ENCODE measurements at places on chromosomes 6 and 20. TPM values are rescaled to one million over a fixed set of nuclear protein-coding genes. Genes with fewer than 3 reads are reported as not detected.
A peak's percentile ranks its signal among the peaks of the same experiment; 100 is the strongest.

KCNQ2 gene
- not detected for total RNA-seq

GRM1 gene
- total RNA-seq = 0.10 TPM

MDFI gene
- 25.9 TPM for total RNA-seq

CRISP3 gene
- total RNA-seq = not detected

TRAPPC3L gene
- total RNA-seq = 0.13 TPM

DNA sequence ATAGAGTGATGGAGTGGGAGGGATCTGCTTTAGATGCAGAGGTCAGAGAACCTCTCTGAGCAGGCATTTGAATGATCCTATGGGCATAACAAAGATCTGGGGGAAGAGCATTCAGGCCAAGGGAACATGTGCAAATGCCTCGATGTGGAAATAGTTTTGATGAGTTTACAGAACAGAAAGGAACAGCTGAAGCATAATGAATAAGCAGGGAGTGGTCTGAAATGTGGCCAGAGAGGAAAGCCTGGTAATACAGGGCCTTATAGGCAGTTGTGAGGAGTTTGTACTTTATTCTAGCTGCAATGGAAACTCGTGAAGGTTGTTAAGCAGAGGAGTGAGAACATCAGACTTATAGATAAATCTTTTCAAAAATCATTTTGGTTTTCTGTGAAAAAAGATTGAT lies 33.0 kb upstream of the ME1 start:
- no peak overlapping the region for H3K4me3 ChIP-seq
- no peaks in the 10 kb centered on the region for H3K36me3 ChIP-seq

DNA sequence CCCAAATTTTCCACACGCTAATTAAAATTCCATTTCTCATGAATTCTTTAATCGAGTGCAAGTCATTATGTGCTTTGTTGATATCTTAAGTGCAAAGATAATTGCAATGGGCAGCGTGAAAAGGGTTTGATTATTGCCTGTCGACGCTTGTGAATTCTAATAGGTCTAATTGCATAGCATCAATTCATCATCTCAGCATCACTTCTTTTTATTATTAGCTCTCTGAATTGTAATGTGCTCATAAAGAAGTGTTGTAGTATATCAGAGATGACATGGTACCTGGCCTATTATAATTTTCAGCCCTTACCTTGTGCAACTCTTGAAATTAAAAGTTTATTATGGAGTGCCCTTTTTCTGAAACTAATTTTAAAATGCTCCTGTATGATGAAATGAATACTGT lies 866.8 kb upstream of the FLRT3 start:
- no peak for DNase-seq
- H3K27me3 ChIP-seq = no peaks in the 10 kb centered on the region
- no peak overlapping the region for H3K27ac ChIP-seq

- H3K27me3 ChIP-seq = no peaks in the 10 kb centered on the region
- H3K4me1 ChIP-seq = no peaks in the 10 kb centered on the region
- peak; percentile 85 for DNase-seq
Measured at GRCh38 chr6:358432-358831, 33.1 kb upstream of the IRF4 start.

- no peak for DNase-seq
- no peaks in the 10 kb centered on the region for H3K36me3 ChIP-seq
- no peaks in the 10 kb centered on the region for H3K27me3 ChIP-seq
- H3K4me3 ChIP-seq = no peak overlapping the region
Measured at GRCh38 chr6:79954849-79955248, 7.5 kb upstream of the ELOVL4 start.

DNA sequence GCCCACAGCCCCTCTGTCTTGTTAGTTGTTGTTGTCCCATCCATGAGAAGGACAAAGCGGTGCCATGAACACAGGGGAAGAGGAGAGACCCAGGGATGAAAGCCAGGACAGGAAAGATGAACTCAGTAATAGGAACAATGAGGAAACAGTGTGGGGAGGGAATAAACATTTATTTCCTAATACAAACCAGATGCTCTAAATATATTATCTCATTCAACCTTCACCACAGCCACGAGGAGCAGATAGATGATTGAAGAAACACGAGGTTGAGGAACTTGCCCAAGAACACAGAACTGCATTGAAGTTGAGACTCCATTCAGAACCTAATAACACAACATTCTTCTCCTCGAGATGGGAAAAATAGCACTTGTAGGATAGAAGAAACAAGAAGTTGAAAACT lies 53.0 kb upstream of the AIG1 start:
- H3K4me3 ChIP-seq = no peak overlapping the region
- no peaks in the 10 kb centered on the region for H3K27me3 ChIP-seq
- no peak overlapping the region for H3K27ac ChIP-seq
- H3K36me3 ChIP-seq = no peaks in the 10 kb centered on the region
- DNase-seq = no peak

GRCh38 chr6:26183237-26183580 lies 96.0 kb downstream of the HFE start:
- H3K4me3 ChIP-seq = peak overlapping the region; percentile 21
- H3K4me1 ChIP-seq = no peaks in the 10 kb centered on the region
- no peaks in the 10 kb centered on the region for H3K27me3 ChIP-seq
- no peaks in the 10 kb centered on the region for H3K36me3 ChIP-seq
- no peak for DNase-seq
- H3K27ac ChIP-seq = peak overlapping the region; percentile 78

DNA sequence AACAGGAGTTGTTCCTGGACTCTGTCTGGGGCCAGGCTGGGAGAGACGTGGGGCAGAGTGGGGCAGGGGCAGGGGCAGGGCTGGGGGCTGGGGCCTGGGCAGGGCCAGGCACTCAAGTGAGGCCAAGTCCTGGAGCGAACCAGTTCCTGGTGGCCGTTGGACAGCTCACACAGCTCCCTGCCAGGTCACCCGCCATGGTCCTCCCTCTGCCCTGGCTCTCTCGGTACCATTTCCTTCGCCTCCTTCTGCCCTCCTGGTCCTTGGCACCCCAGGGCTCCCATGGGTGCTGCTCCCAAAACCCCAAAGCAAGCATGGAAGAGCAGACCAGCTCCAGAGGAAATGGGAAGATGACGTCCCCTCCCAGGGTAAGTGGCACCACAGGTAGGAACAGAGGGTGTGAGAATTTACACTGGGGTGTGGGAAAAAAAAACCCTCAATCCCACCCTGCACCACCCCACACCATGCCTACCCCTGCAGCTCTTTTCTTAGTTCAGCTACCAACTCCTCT lies at the start of gene MCCD1:
Gene MCCD1, plus strand, starts transcription at position 142 of the 508 bp plus-strand sequence. Its CDS starts 53 bp downstream, at position 195.
- H3K4me1 ChIP-seq = peaks cover 2% of the 10 kb centered on the region
- H3K27ac ChIP-seq = no peak within 1 kb of the TSS
- DNase-seq = no peak
- no peaks in the 10 kb centered on the region for H3K27me3 ChIP-seq

GRCh38 chr6:149043476-149044130 lies 273.9 kb upstream of the TAB2 start:
- no peaks in the 10 kb centered on the region for H3K27me3 ChIP-seq
- no peak overlapping the region for H3K4me3 ChIP-seq
- H3K36me3 ChIP-seq = no peaks in the 10 kb centered on the region
- no peaks in the 10 kb centered on the region for H3K4me1 ChIP-seq

GRCh38 chr6:142417331-142417750 lies 115.5 kb downstream of the ADGRG6 start:
- H3K27ac ChIP-seq = no peak overlapping the region
- no peak overlapping the region for H3K4me3 ChIP-seq
- no peaks in the 10 kb centered on the region for H3K27me3 ChIP-seq
- no peaks in the 10 kb centered on the region for H3K4me1 ChIP-seq
- no peaks in the 10 kb centered on the region for H3K36me3 ChIP-seq

- no peaks in the 10 kb centered on the region for H3K4me1 ChIP-seq
- no peaks in the 10 kb centered on the region for H3K36me3 ChIP-seq
- H3K27me3 ChIP-seq = no peaks in the 10 kb centered on the region
- H3K4me3 ChIP-seq = no peak overlapping the region
- no peak overlapping the region for H3K27ac ChIP-seq
Measured at GRCh38 chr20:44917399-44917798, 7.5 kb downstream of the PABPC1L start.

DNA sequence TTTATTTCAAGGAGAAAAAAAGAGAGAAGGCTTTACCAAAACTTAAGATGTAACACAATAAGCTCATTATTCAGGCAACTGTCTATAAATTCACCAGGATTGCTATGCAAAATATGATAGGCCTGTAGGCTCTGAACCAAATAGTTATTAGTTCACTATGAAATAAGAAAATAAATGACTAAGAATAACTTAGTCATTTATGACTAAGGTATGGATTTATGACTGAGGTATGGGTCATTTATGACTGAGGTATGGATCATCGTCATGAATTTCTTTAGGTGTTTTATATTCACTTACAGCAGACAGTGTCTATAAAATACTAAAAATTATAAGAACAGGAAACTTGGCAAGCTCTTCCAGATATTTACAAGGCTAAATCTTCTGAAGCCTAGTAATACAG lies 52.1 kb upstream of the SNX9 start:
- H3K36me3 ChIP-seq = no peaks in the 10 kb centered on the region
- H3K27ac ChIP-seq = no peak overlapping the region
- H3K4me3 ChIP-seq = no peak overlapping the region
- H3K27me3 ChIP-seq = peaks cover 30% of the 10 kb centered on the region
- H3K4me1 ChIP-seq = no peaks in the 10 kb centered on the region
- no peak for DNase-seq

DNA sequence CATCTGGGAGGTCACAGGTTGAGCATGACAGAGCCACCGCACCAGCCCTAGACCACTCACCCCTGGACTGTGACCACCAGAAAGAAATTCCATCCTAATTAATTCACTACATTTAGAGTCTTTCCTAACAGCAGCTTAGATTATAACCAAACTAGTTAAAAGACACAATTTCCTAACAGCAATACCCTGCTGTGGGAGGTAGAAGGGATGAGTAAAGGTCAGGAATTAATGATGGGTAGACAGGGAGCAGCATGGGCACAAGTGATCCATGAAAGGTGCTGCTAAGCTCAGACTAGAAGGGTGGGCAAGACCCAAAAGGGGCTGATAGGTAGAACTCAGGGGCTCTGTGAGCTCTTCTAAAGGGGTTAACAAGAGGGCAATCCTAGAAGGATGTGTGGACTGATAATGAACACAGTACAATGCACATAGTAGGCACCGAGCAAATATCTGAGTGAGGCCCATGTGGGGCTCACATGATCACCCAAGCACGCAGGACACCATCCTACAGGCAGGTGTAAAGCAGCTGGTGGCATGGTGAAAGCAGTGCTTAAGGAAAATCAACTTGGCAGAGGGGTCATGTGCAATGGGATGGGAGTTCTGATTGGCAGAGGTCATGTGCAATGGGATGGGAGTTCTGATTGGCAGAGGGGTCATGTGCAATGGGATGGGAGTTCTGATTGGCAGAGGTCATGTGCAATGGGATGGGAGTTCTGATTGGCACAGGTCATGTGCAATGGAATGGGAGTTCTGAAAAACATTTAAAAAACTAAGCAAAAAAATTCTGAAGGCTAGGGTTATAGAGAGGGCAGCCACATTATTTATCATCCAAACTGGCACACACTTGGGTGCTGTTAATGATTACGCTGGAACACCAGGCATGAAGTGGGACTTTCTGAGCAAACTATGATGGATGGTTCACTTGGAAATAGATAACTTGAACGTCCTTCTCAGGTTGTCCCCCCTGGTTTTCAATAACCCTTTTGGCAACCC lies 188.2 kb upstream of the FOXQ1 start:
- H3K27me3 ChIP-seq = no peaks in the 10 kb centered on the region
- no peak overlapping the region for H3K4me3 ChIP-seq
- no peak for DNase-seq
- no peaks in the 10 kb centered on the region for H3K4me1 ChIP-seq

DNA sequence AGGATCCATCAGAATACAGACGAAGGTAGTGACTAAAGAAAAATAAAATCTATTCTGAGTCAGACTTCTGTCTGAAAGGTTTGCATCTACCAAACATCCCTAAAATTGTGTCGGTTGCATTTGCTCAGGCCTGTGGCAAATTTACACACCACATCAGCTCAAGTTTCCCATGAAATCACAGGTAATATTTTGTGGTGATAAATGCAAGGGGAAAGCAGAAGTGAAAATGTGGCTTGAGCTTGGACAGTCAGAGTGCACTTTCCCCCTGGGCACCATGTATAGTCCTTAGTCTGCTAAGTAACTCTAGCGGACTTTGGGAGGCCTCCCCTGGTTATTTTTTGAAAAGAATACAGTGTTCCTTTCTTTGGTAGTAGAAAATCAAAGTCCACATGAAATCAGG lies 159.1 kb downstream of the PKHD1 start:
- no peak overlapping the region for H3K4me3 ChIP-seq
- no peak for DNase-seq
- H3K36me3 ChIP-seq = no peaks in the 10 kb centered on the region
- no peaks in the 10 kb centered on the region for H3K27me3 ChIP-seq

DNA sequence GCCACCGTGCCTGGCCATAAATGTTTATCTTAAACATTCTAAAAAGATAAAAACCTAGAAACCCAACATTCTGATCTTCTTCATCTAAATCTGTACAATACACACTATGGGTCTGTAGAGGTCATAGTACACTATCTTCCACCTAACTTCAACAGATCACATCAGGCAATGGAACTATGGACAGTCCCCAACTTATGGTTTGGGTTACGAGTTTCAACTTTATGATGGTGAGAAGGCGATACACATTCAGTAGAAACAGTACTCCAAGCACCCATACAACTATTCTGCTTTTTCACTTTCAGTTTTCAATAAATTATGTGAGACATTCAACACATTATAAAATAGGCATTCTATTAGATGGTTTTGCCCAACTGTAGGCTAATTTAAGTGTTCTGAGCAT lies 23.1 kb downstream of the FKBP5 start:
- no peaks in the 10 kb centered on the region for H3K36me3 ChIP-seq
- no peak overlapping the region for H3K4me3 ChIP-seq
- no peak overlapping the region for H3K27ac ChIP-seq
- no peak for DNase-seq
- no peaks in the 10 kb centered on the region for H3K27me3 ChIP-seq

DNA sequence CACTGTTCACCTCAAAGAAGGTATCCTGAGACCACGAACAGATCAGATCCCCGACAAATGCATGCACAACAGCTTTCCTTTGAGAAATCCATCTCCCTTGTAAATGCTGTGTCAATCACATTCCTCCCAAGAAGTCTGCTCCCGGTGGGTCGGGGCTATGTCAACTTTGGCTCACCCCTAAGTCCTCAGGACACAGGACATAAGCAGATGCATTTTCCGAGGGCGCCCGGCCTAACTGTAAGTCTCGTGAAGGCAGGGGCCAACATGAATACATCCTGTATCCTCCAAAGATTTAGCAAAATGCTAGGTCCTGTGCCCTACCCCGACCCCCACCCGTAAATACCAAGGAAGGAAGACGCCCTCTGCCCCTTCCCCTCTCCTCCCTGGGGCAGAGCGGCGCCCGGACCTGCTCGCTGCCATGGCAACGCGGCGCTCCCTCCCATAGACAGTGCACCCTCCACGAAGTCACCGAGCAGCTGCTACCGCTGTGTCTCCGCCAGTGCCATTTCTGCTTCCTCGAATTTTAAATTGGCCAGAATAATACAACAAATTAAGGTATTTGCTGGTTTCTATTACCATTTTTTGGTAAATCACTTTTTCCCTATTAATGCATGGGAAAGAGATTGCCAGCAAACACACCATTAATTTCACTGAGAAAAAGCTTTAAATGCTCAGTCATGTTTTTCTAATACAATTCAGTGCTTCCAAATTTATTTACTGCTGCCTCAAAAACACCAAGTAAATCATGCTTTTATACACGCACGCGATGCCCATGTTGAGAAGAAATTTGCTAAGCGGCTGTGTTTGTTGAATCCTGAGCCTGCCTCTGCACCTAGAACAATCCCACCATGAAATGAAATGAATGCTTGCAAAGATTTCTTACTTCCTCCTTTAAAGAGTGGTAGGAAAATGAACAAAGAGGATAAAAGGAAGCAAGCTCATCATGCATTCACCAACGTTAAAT lies 100.6 kb downstream of the PCSK2 start:
- no peak overlapping the region for H3K27ac ChIP-seq
- no peak overlapping the region for H3K4me3 ChIP-seq
- H3K4me1 ChIP-seq = no peaks in the 10 kb centered on the region
- DNase-seq = no peak
